ENCODE measurements at places on chromosomes 11 and 22.

- no peak for DNase-seq
These were observed 630 bp downstream of the PIK3IP1 start for GRCh38 chr22:31291481-31292235.

- no peak for DNase-seq
These were observed 62.1 kb upstream of the LMO1 start for GRCh38 chr11:8325591-8326304.

DNA sequence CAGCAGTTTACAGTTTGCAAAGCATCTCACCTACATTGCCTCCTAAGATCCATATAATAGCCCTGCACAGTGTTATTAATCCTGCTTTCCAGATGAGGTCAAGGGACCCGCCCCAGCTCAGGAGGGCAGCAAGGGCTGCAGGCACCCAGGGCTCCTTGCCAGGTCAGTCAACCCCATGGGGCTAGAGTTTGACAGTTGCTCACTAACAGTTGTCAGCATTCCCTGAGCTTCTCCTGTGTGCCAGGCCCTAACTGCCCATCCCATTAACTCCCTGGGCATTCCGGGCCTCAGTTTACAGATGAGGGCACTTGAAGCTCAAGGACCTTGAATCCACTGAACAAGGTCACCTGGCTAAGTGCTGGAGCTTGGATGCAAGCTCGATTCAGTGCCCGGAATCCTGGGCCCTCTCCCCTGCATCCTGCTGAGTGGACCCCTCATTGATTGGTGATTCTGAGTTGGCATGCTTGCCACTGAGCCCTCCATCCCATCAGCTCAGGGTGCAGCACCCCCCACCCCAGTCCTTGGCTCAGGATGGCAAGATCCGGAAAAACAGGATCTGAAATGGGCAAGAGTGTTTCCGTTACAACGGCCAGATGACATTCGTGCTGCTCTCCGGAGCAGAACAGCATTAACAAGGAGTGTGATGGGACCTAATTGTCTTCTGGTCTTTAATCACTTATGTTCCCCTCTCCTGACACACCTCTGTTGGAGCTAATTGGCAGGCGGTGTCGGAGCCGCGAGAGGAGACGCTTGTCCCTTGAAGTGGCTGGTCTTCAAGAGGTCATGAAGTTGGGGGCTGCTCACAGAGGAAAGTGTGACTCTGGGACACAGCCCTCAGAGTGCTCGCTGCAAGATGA lies 87.4 kb upstream of the SHISAL1 start:
- DNase-seq = no peak

- DNase-seq = no peak
These were observed at the start of gene PLCB3 for GRCh38 chr11:64251016-64251752. Gene PLCB3, plus strand, starts transcription at chr11:64251530. Its CDS starts 120 bp downstream, at chr11:64251650.

DNA sequence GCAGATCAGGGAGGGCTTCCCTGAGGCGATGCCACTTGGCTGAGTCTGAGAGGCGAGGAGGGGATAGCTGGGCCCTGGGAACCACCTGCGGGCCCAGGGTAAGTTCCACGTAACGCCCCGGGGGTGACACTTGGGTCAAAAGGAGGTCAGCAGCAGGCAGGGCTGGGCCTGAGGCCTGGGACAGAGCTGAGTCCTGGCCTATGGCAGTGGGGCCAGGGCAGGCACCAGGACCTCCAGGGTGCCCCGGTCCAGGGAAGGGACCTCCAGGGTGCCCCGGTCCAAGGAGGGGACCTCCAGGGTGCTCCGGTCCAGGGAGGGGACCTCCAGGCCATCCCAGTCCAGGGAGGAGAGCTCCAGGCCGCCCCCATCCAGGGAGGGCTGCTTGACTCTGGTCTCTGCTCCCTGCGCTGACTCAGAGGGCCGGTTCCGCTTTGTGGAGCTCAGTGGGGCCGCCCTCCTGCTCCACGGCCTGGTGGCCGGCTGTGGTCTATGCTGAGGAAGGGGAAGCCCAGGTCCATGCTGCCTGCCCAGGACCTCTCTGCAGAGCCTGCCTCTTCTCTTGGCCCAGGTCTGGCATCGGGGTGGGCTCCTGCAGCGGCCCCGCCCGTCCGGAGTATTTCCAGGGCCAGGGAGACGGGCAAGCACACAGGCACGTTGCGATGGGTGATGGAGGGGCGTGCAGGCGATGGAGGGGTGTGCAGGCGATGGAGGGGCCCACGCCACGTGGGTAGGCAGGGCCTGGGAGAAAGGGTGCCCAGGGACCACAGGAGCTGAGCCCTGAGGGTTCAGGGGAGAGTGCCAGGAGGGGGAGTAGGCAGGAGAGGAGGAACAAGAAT lies 19.5 kb upstream of the WNT7B start:
- DNase-seq = no peak

All from iPS DF 19.7 (cell line).